ENCODE measurements at places on chromosomes 7 and 10.

GRCh38 chr7:132451161-132451560 lies 125.1 kb downstream of the PLXNA4 start:
- no peak for DNase-seq

DNA sequence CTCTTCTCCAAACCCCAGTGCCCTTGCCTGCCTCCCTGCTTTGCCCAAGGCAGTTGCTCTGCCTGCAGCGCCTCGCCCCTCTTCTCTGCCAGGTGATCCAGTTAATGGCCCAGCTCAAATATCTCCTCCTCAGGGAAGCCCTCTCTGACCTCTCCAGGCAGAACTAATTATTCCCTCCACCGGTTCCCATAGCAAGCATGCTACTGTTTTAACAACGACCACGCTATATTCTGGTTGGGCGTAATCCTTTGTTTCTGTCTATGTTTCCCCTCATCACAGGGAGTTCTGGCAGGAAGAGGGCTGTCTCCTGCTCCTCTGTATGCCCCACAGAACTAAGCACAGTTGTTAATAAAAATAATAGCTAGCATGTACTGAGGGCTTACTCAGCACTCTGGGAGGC lies 36.8 kb upstream of the R3HCC1L start:
- DNase-seq: no peak

- DNase-seq: no peak
Observed at GRCh38 chr7:28749638-28750037, 208.5 kb downstream of the TRIL start.

DNA sequence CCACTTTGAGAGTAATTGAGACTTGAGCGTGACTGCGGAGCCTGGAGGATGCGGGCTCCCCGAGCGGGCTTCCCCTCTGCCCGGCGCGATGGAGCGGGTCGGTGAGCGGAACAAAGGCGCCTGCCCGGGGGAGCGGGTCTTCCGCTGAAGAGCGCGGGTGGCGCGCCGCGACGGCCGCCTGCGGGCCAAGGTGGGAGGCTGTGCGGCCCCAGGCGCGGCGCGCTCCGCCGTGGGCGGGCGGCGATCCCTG lies at the start of gene GALNT17:
Gene GALNT17 (plus strand): TSS at position 18 of the 250 bp plus-strand sequence.
- no peak for DNase-seq

GRCh38 chr7:77783545-77783944 lies 14.7 kb downstream of the TMEM60 start:
- DNase-seq: no peak

- DNase-seq: no peak
Observed at GRCh38 chr7:111872450-111873325, 310.4 kb upstream of the IMMP2L start.

- DNase-seq: no peak
Observed at GRCh38 chr7:45085619-45086200, 3.1 kb downstream of the NACAD start.

- no peak for DNase-seq
Observed at GRCh38 chr10:10482613-10483012, 535.1 kb upstream of the CELF2 start.

DNA sequence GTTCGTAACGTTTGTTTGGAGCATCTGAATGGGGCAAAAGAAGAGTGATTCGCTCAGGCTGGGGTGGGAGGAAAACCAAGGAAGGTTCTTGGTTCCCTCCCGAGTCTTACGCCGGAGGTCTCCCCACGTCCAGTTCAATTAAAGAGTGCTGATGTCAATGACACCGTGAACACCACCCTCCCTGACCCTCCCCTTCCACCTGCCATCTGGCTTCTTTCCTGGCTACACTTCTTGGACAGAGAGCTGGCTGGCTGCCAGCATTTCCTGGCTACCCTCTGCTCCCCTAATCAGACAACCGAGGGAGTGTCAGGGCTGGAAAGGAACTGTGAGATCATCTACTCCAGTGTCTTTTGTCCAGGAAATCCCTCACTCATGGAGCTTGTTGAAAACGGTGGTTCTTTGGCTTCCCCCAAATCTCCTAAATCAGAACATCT lies 24.1 kb upstream of the FFAR4 start:
- no peak for DNase-seq

GRCh38 chr7:1681581-1681980 lies 11.5 kb downstream of the ELFN1 start:
- DNase-seq: no peak

DNA sequence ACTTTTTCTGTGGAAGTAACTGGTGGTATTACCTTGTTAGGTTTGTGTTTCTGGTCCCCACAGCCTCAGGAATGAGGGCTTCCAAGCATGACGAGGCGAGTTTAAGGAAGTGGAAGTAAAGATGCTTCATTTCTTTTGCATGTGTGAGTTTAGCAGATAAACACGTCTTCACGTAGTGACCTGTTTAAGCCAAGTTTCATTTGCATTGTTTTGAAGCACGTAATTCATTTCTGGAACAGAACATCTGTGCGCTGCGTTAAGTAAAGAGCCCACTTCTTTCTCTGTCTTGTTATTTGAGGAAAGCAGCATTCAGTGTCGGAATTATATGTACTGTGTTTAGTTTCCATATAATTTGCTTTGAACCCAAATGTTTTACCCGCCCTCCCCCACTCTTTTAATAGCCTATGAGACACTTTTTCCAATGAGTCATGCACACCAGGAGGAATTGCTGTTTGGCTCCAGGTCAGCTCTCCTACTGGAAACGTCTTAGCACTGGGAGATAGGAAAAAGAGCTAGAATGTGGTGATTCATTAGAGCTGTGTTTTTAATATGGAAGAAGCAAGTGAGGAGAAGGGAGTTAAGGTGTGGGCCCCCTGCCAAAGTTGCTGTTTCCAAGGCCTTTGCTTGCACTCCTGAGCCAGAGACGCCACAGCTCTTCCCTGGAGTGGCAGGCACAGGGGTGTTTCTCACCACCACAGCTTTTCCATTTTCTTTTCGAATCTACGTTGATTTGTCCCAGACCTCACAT lies 36.7 kb downstream of the BTBD16 start:
- no peak for DNase-seq

GRCh38 chr10:75103881-75104686 lies 7.4 kb upstream of the SAMD8 start:
- DNase-seq: no peak

- no peak for DNase-seq
Observed at GRCh38 chr7:111955616-111956015, 250.6 kb downstream of the DOCK4 start.

DNA sequence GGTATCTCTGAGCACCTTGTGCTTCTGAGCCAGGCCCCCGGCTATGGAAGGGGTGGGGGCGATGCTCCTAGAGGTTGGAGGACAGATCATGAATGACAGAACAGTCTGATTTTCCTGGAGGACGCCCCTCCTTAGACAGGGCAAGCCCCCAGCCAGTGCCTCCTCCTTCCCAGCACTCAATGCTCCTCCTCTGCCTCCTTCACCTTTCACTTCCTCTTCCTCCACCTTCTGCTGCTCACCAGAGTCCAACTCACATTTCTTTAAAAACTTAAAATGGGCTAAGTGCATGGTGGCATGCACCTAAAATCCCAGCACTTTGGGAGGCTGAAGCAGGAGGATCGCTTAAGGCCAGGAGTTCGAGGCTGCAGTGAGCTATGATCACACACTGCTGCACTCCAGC lies 71.1 kb upstream of the CUX1 start:
- DNase-seq: no peak

DNA sequence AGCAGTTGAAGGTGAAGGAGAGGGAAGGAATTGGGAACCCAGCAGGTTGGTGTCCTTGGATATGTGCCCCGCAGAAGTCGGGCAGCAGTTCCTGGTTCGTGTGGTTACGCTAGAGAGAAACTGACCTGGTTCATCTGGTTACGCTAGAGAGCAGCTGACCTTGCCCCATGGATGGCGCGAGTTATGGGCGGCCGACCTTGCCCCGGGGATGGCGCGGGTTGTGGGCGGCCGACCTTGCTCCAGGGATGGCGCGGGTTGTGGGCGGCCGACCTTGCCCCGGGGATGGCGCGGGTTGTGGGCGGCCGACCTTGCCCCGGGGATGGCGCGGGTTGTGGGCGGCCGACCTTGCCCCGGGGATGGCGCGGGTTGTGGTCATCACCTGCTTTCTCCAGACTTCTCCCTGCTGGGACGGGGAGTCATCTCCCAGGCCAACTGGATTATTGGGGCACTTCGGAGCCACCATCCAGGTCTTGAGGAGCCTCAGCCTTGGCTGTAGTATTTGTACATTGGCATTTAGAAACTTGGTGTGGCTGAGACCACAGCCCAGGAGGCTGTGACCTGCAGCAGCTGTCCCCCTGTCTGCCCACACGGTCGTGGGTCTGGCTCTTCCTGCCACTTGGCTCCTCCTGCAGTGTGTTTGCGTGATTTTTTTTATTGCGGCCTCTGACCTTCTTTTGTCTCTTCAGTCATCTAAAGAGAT lies 6.1 kb downstream of the GET4 start:
- no peak for DNase-seq

DNA sequence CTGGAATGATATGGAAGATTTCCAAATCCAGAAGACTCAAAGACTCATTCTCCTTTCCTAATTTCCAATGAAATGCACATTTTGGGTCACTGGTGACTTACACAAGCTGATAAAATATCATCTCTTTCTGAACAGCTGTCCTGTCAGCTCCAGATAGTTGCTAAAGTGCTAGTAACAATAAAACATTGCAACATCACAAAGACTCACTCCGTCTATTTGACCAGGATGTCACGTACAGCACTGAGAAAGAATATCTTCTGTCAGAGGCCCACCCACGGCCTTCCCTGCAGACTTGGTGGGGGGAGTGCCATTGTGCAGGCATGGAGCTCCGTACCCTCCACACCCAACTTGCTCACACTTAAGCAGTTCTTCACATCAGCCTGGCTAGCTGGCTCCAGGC lies 78.9 kb upstream of the EGR2 start:
- no peak for DNase-seq

- DNase-seq: no peak
Observed at GRCh38 chr10:12832096-12832495, 169.4 kb downstream of the CCDC3 start.

DNA sequence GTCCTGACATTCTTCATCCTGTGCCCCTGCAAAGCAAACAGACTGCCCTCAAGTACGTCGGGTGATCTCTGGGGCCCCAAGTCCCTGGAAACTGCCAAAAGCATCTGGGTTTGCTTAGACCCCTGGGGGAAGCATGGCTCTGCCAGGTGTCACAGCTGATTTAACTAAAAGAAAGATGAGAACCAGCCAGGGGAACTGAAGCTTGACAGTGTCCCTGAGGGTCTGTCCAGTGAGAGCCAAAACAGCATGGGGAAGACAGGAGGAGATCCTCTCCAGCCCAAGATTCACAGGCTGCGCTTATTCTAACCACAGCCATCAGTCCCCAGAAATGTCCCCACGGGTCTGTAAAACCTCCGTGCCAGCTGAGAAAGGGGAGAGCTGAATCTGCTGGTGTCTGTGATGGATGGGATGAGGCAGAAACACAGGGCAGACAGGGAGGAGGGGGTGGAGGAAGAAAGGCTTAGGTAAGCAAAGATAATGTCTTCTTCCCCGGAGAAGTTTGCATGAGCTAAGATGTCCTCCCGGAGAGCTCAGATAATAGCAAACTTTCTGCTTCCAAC lies 21.3 kb downstream of the CCDC3 start:
- DNase-seq: no peak

DNA sequence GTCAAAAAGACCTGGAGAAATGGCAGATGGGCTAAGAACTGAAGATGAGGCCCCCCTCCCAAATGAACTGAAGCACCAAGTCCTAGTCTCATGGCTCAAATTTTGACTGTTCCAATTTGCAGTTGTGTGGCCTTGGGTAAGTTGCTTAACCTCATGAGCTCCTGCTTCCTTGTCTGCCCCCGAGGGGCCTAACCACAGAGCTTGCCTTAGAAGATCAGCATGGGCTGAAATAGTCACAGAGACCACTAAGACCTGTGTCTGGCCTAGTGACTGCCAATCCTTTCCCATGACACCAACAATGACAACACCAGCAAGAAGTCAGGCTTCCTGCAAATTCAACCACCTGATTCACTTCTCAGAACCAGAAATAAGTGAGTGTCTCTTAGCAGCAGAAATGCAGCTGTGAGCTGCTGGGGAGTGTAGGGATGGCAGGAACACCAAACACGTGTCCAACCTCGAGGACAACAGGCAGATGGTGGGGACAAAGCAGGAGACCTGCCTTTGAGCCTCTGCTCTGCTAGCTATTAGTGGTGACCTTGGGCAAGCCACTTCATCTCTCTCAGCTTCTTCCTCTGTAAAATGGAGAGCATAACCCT lies 23.7 kb downstream of the CRHR2 start:
- no peak for DNase-seq

GRCh38 chr7:155205368-155206317 lies 92.0 kb upstream of the INSIG1 start:
- DNase-seq: peak; percentile 81

DNA sequence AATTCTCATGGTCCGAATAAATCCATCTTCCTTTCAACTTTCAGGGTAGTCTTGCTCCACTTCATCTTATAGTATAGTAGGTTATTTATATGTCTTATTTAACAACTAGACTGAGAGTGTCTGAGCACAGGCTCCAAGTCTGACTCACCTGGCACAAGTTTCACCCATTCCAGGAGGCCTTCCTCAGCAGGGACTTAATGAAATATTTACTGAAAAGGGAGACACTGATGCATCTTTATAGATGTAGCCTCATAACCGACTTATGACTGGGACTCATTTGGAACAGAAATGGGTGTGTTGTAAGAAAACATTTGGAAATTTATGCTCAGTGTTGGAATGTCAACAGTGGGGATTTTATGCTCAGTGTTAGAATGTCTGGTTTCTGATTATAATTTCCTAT lies 59.9 kb downstream of the CH25H start:
- no peak for DNase-seq

GRCh38 chr10:121495719-121496118 lies 102.5 kb downstream of the FGFR2 start:
- DNase-seq: no peak

GRCh38 chr7:84271543-84271942 lies 77.0 kb upstream of the SEMA3A start:
- no peak for DNase-seq

GRCh38 chr7:8260871-8261694 lies 884 bp downstream of the ICA1 start:
- no peak for DNase-seq

DNA sequence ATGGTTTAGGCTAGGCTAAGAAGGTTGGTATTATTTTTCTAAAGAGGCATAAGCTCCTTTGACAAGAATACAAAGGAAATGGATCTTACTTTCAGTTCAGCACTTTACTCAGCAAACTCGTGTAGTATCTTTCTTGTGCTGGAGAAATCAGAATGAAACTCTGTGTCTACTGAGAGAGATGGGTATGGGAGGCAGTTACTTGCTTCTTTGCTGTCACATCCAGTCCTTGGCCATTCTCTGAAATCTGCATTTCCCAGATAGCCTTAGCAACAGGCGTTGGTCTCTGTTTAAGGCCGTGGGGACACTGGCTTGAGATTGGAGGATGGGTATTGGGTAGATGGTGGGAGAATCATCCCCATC lies 180.5 kb downstream of the NRP1 start:
- DNase-seq: no peak

- no peak for DNase-seq
Observed at GRCh38 chr10:126369125-126369710, 19.1 kb downstream of the ADAM12 start.

- DNase-seq: no peak
Observed at GRCh38 chr10:100766693-100767421, 21.5 kb downstream of the PAX2 start.

DNA sequence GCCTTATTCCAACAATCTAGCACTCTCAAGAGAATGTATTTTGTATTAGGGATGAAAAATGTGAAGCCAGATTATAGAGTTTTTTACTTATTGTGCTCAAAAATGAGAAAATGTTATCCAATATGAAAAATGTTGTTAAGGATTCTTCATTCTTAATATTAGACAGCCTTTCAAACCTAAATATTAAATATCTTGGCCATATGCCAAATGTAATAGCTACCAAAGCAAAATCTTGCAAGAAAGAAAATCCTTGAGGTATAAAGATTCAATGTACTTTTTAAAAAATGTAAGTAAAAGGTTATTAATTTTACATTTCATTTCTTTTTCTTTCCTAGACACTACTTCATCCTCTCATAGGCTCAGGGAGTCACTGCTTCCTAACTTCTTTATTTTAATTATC lies 33.4 kb downstream of the MET start:
- DNase-seq: no peak
